ENCODE measurements at places on chromosomes 5 and 9.
A peak's percentile ranks its signal among the peaks of the same experiment; 100 is the strongest.

GRCh38 chr5:51908215-51908614 is 525.0 kb downstream of the ISL1 start:
- no peak for DNase-seq

DNA sequence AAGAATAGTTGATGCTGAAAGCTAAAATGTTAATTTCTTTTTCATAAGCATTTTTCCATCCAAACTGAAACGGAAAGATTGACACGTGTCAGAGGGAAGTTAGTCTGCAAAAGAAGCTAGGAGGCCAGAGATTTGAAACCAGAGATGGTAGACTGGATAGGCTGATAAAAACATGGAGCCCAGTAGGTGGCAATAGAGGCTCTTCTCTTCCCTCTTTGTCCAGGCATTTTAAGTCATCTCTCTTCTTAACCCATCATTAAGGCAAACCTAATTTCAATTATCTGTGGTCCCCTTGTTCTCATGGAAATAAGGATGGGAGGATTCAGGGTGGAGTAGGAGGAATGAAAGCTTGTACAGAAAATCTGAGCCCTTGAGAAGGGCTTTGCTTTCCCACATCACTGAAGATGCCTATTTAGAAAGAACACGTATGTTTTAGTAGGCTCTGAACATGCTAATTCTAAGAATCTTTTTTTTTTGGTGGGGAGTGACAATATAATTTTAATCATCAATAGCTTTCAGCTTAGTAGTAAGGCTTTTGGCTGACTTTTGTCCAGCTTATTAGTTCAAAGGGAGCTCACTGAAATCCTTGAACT is 66.6 kb downstream of the ZNF474 start:
- DNase-seq: no peak

DNA sequence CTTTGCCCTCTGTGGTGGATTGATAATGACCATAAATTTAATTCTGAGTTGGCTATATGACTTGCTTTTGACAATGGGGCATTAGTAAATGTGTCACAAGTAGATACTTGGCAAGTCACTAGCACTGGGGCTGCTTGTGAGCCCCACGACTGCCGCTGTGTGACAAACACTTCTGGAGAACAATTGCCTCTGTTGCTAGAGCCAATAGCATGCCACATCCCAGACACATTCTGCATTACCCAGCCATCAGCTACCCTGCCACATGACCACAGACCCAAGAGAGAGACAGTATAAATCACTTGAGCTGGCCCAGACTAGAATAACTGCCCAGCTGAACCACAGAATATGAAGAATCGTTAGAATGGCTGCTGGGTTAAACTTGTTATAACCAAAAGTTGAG is 753.2 kb upstream of the DMAC1 start:
- DNase-seq: no peak

DNA sequence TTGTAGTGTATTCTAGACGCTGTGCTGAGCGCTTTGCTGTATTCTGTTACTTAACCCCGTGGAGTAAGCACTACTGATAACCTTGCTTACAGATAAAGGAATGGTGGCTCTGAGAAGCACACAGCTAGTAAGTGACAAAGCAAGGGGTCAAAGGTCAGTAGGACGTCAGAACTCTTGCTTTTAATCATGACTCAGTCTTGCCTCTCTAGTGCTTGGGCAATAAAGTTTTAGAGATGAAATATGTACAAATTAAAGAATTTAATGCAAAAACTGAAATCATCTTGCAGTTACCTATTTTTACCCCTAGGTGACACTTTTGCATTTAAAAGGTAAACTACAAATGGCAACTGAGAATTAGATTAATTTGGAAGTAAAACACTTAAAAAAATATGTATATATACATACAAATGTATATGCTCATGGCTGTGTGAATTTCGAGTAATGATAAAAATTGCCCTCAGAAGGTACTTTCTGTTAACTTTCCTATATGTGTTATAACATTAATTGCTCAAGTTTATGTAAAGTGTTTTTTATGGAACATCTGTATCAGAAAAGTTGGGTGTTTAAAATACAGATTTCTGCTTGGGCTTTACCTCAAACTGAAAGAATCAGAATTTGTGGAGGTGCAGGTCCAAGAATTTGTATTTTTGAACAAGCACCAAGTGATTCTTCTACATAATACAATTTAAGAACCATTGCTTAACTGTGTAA is 175.1 kb upstream of the DAB2 start:
- no peak for DNase-seq

- no peak for DNase-seq
These were observed 7.6 kb upstream of the CLINT1 start for GRCh38 chr5:157866536-157866935.

- DNase-seq: peak; percentile 62
These were observed 200.9 kb downstream of the GADD45G start for GRCh38 chr9:89805571-89806292.

- DNase-seq: no peak
These were observed 30.4 kb upstream of the LRRTM2 start for GRCh38 chr5:138905541-138905940.

- DNase-seq: no peak
These were observed 15.2 kb upstream of the RHOBTB3 start for GRCh38 chr5:95715799-95716461.

GRCh38 chr9:5899292-5899691 is 8.6 kb downstream of the MLANA start:
- DNase-seq: no peak

DNA sequence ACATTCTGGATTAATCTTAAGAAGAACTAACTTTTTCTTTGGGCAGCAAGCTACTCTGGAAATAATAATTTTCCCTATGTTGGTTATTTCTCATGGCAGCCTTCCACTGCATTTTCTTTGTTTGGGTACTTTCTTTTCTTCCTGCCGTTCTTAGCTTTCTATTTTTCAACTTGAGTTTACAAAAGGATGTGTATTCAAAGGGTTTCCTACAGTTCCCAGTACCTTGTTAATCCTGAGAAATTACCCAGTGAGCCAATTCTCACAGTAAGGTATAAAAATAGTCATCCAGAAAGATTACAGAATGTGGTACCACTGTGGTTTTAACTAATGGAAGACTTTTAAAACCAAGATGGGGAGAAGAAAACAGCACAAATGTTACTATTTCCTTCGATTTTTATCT is 20.2 kb downstream of the GPR21 start:
- DNase-seq: no peak

GRCh38 chr5:81310402-81311063 is 9.1 kb downstream of the ZCCHC9 start:
- no peak for DNase-seq

- no peak for DNase-seq
These were observed 997 bp upstream of the RNF130 start for GRCh38 chr5:180072556-180072955.
